ENCODE measurements at places on chromosomes 6 and 20.

GRCh38 chr20:59429396-59429795 lies 129.0 kb downstream of the EDN3 start:
- no peak for DNase-seq

DNA sequence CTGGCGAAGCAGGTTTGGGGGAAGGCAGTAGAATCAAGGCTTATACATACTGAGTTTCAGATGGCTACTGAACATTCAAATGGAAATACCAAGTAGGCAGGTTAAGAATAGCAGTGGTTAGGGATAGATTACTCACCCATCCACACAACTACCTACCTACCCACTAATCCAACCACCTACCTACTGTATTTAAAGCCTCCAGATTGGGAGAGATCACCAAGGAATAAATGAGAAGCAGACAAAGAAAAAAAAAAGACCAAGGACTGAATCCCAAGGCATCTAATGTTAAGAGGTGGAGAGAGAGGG lies 68.3 kb upstream of the SMIM29 start:
- DNase-seq, result no peak

- no peak for DNase-seq
These were observed 58.3 kb upstream of the HFE start for GRCh38 chr6:26028746-26029569.

DNA sequence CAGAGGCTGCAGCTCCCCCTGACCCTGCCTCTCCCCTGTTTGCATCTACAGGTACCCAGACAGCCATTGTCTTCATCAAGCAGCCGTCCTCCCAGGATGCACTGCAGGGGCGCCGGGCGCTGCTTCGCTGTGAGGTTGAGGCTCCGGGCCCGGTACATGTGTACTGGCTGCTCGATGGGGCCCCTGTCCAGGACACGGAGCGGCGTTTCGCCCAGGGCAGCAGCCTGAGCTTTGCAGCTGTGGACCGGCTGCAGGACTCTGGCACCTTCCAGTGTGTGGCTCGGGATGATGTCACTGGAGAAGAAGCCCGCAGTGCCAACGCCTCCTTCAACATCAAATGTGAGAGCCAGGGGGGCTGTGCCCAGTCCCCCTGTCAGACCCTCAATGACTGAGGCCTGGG lies 42.1 kb upstream of the SRF start:
- no peak for DNase-seq

- no peak for DNase-seq
These were observed 230.0 kb upstream of the CHD6 start for GRCh38 chr20:41848180-41848579.

GRCh38 chr6:157521362-157522335 lies 140.7 kb downstream of the ZDHHC14 start:
- no peak for DNase-seq

DNA sequence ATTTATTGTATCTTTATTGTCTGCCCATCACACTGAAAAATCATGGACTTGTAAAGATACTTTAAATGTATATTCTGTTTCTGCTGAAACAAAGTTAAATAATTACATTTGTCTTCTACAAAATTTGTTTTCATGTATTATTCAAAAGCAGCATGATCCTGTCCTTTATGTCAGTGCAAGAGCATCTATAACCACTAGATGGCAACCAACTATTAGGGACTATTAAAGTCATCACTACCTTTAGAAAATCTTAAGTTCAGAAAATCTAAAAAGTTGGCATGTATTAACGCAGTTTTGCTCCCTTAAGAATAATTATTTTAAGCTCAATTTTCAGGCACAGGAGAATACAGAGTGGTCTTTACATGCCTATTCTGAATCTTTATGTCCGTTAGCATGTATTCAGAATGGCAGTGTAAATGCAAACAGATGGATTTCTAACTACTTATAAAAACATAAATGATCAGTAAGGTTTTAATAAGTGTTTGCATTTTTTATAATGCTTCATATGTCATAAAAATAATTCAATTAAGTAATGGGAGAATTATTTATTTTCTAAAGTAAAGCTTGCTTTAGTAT lies 17.8 kb downstream of the TMEM30A start:
- no peak for DNase-seq

- DNase-seq, result no peak
These were observed 19.8 kb upstream of the TINAG start for GRCh38 chr6:54288474-54288873.

DNA sequence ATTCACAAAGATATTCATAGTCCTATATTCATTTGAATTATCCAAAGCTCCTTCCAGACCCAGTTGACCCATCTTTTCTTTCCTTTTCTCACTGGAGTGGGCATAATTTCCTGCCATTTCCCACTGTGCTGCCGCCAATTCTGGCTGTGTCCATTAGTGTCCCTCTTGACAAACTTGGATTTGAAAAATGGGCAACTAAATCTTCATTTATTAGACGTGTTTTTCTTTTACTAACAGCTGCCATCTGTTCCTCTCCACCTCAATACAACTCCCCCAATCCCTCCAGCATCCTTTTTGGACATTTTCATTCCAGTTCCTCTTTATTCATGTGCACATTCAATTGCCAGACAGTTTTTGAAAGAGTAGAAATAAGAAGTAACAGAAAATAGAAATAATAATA lies 90.5 kb downstream of the PCSK2 start:
- no peak for DNase-seq
